ENCODE measurements at places on chromosomes 11 and 22. TPM values are rescaled to one million over a fixed set of nuclear protein-coding genes. Genes with fewer than 3 reads are reported as not detected.

DNA sequence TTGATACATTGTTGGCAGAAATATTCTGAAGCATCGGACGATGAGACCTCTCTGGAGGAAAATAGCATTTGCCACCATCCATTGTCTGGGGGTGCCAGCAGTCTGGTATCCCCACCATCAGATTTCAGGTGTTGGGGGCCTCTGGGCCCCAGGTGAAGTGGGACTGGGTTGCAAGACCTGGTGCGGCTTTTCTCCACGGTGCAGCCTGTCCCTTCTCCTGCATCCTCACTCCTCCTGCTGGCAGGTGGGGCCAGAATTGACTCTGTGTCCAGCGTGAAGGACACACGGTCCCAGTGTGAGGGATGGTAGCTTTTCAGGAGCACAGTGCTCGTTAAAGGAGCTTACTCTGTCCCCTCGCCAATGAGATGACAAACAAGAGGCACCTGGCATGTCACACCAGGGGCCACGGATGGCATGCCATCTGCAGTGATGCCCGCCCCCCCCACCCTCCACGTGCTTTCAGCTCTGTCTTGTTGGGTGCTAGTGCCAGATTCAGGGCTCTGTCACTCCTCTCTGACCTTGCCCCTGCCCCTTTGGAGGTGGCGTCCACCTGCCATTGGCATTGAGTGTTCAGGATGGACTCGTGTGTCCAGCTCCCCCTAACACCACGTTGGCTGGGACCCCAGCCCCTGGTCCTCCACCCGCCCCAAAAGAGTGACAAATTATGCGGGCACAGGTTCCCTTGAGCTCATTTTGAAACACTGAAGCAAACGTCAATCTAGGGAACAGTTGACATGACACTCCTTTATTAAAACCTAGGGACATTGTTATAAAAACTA is 62.4 kb downstream of the PARVG start:
- DNase-seq, result no peak

Gene PPP6R3
- polyA plus RNA-seq, result 34.0 TPM

Gene TENM4
- 0.28 TPM for polyA plus RNA-seq

Gene UPK3A
- 0.30 TPM for polyA plus RNA-seq

Gene SLC37A4
- 13.5 TPM for polyA plus RNA-seq

DNA sequence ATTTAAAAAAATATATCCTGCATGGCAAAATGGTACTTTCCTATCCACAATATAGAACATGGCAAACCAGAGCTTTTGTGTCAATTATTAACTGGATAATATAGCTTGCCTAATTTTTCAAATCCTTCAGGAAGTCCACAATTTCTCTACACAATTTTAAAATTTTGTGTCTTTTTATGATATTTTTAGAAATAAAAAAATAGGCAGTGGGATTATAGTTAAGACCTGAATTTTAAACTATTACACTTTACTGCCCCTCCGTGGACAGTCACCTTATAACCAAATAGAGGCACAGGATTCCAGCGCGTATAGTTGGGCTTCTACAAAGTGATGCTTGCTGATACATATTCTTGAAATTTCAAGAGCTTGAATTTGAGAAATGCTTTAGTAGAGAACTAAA is 2.1 kb upstream of the DMC1 start:
- peak; percentile 78 for DNase-seq

DNA sequence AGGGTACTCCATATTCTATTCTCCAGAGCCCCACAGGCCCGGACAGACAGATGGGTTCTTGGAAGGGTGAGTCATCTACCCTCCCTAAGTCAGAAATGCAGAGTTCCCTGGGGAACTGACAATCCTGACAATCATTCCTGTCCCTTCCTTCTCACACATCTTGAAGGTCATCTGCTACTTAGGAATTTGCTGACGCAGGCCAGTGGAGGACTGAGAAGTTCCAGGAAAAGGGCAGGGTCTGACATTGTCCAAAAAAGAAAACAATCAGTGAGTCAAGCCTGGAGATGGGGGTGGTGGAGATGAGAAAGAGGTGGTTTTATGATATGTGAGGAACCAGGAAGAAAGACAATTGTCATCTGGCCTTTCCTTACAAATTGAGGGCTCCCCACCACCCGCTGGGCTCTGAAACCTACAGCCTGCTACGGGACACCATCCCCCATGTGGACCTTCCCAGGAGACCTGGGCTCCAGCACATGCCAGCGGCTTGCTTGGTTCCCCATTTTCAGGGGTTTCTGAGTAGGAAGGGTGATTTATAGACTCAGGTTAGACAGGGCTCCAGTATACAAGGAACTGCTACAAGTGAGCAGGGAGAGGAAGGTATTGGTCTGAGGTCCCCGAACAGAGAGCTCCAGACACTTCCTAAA is 12.9 kb downstream of the CD59 start:
- peak; percentile 56 for DNase-seq

Gene BIK
- 3.1 TPM for polyA plus RNA-seq

Gene SORL1
- 36.6 TPM for polyA plus RNA-seq

DNA sequence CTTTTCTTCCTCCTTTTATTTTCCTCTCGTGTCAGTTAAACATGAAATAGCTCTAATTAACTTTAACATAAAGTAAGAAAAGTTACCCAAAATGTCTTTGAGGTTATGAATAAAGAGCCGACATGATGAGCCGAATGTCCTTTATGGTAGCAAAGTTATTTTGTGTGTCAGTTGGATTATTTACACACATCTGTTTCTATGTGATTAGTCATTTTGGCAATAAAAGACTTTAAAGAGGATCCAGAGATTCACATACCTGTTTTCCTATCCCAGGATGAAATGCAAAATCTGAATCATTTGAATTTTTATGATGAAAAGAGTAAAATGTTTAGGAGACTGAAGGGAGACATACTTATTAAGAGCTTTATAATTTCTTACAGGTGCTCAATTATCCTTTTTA is 34.0 kb upstream of the TECTA start:
- DNase-seq, result no peak

- no peak for DNase-seq
Observed at GRCh38 chr11:17560281-17561110, 13.4 kb downstream of the OTOG start.

DNA sequence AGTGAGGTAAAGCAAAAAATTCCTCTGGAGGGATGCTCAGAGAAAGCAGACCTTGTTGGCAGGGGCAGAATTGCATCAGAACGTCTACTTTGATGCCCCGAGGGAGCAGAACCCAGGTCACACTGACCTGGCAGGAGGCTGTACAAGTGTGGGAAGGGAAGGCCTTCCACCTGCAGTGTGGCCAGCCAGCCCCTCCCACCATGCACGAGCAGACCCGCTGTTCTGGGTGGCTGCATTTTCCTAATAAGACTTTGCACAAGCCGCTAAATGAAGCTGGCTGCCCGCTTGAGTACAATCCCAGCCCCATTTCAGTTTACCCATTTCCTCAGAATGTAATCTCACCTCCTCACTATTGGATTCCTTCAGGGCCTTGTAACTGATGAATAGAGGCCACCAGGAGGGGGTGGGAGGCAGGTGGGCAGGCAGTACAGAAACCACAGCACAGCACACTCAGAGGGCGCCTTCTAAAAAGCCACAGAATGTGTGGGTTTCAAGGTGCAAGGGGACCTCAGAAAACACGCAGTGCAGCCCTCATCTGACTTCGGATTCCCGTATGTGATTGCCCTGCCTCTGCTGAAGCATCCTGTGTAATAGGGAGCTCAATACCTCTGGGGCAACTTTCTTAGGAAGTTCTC is 316.6 kb downstream of the OPCML start:
- DNase-seq, result no peak

DNA sequence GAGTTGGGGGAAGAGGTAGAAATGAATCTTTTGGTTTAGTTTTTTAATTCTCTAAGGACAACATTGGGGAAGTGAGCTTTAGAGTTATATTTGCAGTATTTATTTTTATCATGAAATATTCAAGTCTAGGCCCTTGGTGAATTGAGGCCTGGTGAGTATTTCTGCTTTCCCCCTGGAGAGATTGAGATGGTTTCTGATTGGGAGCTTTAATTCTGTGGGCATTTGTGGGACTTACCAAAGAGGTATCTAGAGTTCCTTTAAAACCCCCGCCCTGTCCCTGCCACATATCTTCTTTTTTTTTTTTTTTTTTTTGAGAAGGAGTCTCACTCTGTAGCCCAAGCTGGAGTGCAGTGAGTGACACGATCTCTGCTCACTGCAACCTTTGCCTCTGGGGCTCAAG is 9.6 kb downstream of the ACO2 start:
- DNase-seq, result no peak

- DNase-seq, result no peak
Observed at GRCh38 chr22:46941968-46942798, 179.7 kb downstream of the TBC1D22A start.

Gene SUSD2
- polyA plus RNA-seq, result 16.8 TPM

- no peak for DNase-seq
Observed at GRCh38 chr11:476416-476815, 26.3 kb downstream of the PTDSS2 start.

Gene OR10D3
- polyA plus RNA-seq, result not detected

GRCh38 chr11:10930972-10931760 is 73.3 kb upstream of the ZBED5 start:
- DNase-seq, result peak; percentile 94

DNA sequence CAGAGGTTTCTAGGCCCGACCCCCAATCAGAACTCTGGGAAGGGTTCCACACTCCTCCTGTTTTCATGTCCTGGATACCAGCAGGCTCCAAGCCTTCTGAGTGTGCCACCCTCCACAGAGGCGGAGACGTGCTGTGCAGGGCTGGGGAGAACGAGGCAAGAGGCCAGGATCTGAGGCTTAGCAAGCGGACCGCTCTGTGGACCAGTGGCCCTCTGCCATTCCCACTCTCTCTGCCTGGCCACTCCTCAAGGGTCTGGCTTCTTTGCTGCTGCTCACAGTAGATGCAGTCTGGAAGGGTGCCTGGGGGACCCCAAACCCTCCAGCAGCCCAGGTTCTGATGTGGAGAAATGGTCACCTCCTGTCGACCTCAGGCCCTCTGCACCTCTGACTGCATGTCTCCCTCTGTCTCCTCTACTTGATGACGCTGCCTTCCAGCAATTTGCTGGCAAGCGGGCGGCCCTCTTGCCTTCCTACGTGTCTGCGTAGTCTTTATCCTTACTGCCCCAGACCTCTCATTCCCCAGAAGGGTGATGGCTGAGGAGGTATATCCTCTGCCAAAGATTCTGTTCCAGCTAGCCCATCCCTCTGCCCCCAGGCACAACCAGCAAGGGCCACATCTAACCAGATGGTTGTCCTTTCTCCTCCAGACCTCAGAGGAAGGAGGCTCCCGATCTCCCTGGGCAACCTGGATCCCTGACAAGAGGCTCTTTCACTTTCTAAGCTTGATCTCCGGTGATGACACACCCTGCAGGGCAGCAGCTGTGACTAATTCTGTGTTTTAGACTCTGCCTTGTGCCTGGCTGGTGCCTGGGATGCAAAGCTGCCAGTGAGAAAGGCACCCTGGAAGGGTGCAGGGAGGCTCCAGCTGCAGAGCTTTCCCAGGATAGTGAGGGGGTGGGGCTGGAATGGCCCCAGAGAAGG is 87.3 kb downstream of the NAT10 start:
- DNase-seq, result no peak

Gene C1QTNF5
- 28.0 TPM for polyA plus RNA-seq

DNA sequence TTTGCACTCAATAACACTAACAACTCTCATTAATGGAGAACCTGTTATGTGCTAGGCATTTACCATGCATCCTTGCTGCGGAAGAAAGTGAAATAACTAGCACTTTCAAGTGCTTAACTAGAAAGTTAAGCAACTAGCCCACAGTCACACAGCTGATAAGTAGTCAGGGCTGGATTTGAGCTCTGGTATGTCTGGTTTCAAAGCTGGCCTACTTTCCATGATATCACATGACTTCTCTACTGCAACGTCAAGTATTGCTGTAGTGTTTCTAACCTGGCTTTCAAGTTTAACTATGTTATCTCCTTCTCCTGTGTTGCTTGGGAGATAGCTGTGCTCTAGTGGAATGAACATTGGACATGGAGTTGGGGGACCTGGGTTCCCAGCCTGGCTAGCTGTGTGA is 12.1 kb downstream of the SLC15A3 start:
- DNase-seq, result peak; percentile 33

Gene TIGD3
- 0.27 TPM for polyA plus RNA-seq

- peak; percentile 53 for DNase-seq
Observed at GRCh38 chr11:57513911-57514537, 1.5 kb downstream of the SLC43A1 start.

- peak; percentile 55 for DNase-seq
Observed at GRCh38 chr11:73387594-73388264, 11.5 kb downstream of the RELT start.

- peak; percentile 66 for DNase-seq
Observed at GRCh38 chr11:31492320-31492913, 17.0 kb downstream of the IMMP1L start.

Gene ENTHD1
- polyA plus RNA-seq, result not detected

DNA sequence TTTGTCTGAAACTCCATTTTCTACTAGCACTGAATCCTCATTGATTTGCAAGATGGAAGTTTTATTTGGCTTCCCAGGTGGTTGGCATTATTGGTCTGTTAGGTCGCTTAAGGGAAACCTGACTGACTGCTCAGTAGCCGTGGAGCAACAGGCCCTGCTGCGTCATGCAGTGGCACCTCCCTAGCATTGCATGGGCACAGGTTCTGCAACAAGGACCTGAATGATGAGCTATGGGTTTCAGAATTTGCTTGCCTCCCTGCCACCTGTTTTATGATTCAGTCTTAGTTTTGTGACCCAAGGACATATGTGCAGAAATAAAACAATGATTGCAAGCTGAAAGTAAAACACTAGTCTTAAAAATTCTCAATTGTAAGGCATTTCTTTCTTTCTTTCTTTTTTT is 128.5 kb downstream of the SLC1A2 start:
- no peak for DNase-seq

- no peak for DNase-seq
Observed at GRCh38 chr11:113533425-113533698, 58.2 kb upstream of the DRD2 start.

- no peak for DNase-seq
Observed at GRCh38 chr22:22397292-22397870, 111.2 kb downstream of the ZNF280B start.

- DNase-seq, result no peak
Observed at GRCh38 chr11:15446929-15447328, 332.2 kb downstream of the INSC start.

- peak; percentile 44 for DNase-seq
Observed at GRCh38 chr11:131809203-131809918, 438.9 kb downstream of the NTM start.

DNA sequence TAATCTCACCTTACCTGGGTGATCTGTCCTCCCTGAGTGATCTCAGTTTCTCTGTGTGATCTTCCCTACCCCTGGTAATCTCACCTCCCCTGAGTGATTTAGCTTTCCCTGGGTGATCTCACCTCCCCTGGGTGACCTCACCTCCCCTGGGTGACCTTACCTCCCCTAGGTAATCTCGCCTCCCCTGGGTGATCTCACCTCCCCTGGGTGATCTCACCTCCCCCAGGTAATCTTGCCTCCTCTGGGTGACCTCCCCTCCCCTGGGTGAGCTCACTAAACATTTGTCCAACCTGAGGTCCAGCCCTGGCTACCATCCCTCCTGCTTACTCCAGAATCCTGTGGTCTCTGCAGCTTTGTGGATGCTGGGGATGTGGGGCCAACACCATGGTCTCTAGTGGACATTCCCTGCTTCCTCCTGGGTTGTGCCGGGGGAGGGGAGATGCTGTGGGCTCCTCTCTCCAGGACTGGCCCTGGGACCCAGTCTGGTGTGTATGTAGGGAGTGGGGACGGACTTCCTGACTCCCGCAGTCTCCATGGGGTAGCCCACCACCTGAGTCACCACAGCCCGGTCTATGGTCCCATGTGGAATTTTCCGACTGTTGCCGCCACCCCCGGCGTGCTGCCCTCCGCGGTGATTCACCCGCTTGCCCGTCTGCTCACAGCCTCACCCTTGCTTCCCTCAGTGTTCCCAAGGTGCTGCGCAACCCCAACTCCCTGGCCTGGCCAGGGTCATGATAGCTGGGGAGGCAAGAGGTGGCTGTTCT is 9.9 kb downstream of the LSP1 start:
- DNase-seq, result no peak

Data from lung (tissue), 17 donors.